Left ventricle myocardium superior (tissue), 1 donor: ENCODE measurements at places on chromosomes 1 and 21. TPM values are rescaled to one million over a fixed set of nuclear protein-coding genes. Genes with fewer than 3 reads are reported as not detected.

GRCh38 chr1:54222711-54223110 is 22.7 kb downstream of the MRPL37 start:
- no peak for DNase-seq

Gene GJA5
- total RNA-seq, result 4.7 TPM

GRCh38 chr1:7101187-7101586 is 315.9 kb downstream of the CAMTA1 start:
- no peak for DNase-seq

GRCh38 chr1:243299069-243299468 is 43.2 kb downstream of the SDCCAG8 start:
- DNase-seq, result no peak

GRCh38 chr1:156195853-156196252 is 1.9 kb downstream of the SLC25A44 start:
- DNase-seq, result no peak

Gene PWP2
- 8.7 TPM for total RNA-seq

GRCh38 chr1:5220821-5221220 is 566.4 kb downstream of the AJAP1 start:
- no peak for DNase-seq
